ENCODE measurements at places on chromosomes 2 and 18.

DNA sequence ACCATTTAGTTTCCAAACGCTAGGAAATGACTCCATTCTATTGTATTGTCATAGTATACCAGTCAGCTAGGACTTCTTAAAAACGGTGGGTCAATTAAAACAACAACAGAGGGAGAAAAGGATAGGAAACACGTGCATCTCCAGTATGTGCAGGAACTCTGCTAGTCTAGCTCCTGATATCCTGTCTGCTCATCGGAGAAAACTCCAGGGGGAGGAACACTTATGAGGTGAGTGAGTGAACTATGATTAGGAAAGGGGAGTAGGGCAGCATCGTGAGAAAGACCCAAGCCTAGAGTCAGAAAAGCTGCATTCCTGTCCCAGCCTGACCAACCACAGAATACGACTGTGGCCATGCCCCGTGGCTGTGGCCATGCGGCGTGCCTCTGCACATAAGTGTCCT, 34.2 kb downstream of the DTNB start:
- DNase-seq = no peak

GRCh38 chr2:166643980-166644379, 149.9 kb upstream of the SCN7A start:
- DNase-seq = no peak

DNA sequence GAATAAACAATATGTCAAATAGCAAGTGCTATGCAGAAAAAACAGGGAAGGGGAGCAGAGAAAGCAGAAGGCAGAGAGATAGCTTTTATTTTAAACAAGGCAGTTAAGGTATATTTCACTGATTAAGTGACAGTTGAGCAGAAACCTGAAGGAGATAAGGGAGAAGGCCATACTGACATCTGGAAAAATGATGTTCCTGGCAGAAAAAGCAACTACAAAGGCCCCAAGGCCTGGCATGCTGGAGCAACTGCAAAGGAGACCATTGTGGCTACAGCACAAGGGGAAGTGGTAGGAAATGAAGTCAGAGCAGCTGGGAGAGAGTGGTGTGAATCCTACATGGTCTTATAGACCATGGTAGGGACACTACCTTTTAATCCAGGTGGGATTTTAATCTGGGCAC, 8.9 kb upstream of the PCBP1 start:
- no peak for DNase-seq

DNA sequence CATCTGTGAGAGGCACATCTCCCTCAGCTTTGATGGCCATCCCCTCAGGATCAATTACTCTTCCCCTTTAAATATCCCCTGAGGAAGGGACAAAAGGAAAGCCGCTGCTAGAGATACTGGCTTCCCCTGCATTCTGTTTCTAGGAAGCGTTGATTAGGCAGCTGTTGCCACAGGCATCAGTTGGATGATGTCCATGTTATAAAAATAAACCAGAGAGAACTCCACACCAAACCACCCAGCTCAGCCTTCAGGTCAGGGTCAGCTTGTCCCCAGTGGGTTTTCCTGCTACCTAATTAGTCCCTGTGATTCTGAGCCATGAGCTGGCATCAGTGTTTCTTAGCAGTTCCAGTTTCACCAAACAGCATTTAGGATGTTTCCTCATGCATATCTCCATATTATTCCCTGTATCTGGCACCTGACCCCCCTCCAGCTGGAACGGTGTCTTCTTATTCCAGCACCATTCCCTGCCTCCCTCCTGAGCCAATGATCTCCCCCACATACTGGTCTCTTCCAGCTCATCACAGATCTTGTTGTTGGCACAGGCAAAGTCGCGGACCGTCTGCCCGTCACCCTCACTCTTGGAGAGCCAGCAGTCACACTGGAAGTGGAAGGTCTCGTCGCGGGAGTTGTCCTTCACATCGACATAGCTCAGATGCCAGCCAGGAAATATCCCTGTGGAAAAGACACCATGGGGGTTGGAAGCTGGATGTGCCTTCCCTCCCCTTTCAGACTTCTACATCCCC, 168.4 kb downstream of the LOXHD1 start:
- DNase-seq = no peak

- no peak for DNase-seq
These were observed 56.9 kb upstream of the WIPF1 start for GRCh38 chr2:174654419-174654941.

DNA sequence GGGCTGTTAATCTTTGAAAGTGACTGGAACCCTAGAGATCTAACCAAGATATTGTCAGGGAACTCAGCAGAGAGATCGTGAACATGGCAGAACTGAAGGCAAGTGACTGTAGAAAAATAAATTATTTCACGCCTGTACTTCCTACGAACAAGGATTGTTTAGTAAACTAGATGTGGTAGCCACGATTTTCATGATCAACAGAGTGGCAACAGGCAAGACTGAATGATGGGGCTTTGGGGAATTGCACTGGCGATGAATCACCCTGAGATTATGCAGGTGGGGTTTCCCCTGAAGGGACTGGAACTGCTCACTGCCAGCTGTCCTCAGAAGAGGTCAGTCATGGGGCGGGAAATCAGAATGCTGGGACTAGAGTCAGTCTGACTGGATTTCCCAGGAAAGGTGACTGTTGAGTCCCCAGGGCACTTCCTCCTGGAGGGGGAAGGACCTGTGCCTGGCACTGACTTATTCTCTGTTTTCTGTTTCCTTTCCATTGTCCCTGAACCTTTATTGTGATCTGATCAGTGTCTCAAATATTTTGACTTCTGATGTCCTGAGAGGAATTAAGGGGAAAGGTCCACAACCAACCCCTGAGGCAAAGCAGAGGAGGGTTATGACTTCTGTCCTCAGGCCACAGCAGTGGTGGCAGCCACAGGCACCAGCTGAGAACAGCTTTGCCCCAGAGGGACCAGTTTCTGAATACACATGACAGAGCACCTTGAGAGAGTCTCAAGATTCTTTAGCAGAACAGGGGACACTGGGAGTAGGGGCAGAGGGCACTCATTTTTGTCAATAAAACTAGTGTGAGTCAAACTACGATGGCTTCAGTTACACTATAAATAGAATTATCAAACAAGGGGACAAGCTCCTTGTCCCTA, 70.0 kb downstream of the NAB1 start:
- no peak for DNase-seq

DNA sequence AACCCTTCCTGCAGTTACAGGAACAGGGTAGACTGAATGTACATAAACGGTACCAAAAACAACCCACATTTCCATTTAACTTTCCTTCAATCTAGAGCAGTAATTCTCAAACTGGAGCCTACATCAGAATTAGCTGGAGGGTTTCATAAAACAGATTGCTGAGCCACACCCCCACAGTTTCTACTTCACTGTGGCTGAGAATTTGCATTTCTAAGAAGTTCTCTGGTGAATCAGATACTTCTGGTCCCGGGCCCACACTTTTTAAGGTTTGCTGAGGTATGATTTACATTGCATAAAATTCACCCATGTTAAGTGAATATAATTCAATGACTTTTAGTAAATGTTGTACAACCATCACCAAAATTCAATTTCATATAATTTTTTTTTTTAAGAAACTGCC, 113.7 kb downstream of the SRBD1 start:
- DNase-seq = no peak

DNA sequence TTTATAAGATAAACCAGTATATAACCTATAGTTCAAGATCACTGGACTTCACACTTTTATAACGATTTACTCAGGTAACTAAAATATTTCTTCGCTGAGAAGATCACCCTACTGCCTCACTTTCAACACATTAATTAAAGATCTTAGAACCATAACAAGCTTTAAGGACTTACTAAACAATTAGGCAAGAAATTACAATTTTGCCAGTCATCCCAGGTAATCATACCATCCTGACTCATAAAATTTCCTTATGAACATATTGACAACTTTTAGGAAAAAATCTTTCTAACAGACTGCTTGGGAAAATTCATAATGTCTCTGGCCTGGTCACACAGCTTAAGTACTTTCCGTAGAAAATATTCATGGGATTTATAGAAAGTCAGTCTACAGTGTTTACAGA, 223.2 kb downstream of the NRXN1 start:
- DNase-seq = no peak

DNA sequence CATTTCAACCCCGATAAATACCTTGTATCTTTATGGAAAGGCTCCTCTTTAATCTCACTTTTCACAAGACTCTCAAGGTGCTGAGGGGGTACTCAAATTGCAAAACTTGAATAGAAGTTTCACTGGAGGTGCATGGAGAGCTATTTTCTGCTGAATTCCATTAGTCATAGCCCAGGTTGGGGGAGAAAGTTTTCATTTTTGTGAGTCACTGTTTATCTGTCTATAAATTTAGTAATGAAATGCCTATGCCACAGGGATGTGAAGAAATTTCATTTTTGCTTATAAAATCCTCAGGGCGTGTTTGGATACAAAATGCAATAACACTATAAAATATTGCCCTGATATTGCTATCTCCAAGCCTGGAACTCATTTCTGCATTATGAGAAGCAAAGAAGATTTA, 346.3 kb downstream of the LRATD1 start:
- no peak for DNase-seq

DNA sequence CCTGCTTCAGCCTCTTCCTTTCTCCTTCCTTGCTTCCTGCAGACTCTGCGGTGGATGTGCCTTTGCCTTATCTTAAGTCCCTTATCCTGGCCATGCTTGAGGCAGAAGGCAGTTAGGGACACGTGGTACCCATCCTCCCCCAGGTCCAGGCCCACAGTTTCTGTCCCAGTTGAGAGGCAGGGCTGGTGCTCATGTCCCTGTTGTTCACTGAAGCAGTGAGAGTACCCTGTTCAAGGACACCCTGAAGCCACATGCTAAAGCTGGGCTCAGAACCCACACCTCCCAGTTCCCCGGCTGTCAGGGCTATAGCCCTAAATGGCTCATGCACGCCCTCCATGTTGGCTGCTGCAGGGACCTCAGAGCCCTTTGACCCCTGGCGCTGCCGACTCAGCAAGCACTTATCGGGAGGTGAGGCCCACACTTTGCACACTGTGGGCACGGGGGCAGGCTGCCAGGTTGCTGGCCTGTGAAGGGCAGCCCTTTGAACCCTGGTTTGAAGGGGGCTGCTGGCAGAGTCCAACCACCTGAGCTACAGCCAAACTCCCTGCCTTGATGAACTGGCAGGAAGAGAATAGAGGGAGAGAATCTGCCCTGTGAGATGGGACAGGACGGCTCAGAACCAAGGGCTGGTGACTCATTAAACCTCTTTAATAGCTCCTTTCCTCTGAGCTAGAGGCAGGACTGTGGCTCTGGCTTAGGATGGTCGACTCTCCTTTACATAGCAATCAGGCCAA, 6.3 kb downstream of the KHK start:
- DNase-seq = no peak

- no peak for DNase-seq
These were observed 11.0 kb downstream of the SLC19A3 start for GRCh38 chr2:227706859-227707258.

DNA sequence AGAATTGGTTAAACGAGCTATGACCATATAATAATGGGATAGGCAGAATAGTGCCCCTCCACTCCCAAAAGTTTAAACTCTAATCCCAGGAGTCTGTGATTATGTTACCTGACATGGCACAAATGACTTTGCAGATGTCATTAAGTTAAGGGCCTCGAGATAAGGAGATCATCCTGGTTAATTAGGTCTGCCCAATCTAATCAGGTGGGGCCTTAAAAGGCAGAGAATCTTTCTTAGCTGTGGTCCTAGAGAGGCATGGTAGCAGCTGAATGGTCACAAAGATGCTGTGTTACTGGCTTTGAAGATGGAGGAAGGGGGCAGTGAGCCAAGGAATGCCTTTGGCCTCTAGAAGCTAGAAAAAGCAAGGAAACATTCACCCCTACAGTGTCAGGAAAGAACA, 31.1 kb downstream of the TACR1 start:
- DNase-seq = no peak

DNA sequence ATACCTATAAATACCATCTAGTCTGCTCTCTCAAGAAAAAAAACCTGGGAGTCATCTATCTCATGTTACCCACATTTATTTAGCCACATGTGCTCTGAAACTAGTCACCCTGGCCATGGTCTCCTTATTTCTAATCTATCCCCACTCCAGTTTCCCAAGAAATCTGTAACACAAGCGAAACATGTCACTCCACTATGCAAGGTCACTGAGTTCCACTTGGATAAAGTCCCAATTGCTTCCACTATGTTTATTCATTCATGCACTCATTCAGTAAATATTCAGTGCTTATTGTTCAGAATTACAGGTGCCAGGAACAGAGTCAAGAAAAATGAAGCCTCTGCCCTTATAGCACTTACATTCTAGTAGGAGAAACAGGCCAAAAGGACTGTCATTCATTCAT, 369.4 kb upstream of the CYRIA start:
- DNase-seq = no peak

DNA sequence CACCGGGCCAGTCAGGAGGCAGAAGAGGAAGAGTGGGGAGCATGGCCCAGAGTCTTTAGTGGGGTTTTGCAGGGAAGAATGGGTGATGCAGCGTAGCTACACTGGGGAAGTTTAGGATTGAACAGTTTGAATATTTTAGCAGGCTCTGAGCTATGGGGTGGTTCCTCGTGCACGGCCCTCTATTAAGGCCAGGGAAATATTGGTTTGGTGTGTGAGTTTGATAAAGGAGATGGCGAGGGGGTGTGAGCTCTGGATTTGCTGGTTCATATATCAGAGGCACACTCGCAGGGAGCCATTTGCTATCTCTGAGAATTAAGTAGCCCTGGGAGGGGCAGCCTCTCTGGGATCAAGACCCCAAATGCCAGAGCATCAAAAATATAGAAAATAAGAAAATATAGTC, 50.1 kb downstream of the BOLA3 start:
- no peak for DNase-seq

DNA sequence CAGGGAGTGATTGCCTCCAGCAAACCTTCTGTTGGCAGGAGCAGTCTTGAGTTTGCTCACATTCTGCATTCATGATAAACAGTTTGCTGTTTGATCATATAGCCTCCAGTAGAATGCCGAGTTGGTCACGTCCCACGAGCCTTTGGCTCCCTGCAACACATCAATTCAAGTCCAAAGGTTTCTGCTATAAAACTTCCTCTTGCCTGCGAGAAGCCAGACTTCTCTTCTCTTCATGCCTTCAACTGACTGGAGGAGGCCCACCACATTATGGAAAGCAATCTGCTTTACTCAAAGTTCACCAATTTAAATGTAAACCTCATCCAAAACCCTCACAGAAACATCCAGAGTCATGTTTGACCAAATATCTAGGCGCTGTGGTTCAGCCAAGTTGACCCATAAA, 40.8 kb downstream of the CXCR4 start:
- DNase-seq = no peak

DNA sequence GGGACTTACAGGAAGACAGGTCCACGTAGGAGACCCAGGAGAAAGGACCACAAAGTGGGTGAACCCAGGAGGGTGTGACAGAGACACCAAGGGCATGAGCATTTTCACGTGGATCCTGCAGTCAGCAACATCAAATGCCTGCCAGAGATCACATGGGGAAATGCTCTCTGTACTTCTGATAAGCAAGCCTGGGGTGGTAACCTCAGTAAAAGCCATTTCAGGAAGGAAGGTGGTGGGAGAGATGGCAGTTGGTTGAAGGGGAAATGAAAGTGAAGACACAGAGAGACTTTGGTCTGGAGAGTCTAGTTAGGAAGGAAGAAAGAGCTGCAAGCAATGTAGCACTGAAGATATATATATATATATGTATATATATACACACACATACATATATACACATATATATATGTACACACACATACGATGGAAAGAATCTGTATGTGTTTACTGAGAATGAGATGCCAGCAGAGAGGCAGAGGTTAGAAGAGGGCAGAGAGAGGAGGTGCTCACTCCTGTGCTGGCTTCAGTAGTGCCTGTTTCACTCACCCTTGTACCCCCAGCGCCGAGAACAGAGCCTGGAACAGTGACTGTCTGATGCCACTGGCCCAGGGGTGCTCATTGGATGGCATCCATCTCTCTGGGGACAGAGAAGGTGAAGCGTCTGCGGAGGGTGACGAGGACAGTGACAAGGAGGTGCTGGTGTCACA, 314.9 kb downstream of the AFF3 start:
- DNase-seq = no peak

GRCh38 chr2:242031481-242032019, 162.0 kb downstream of the RTP5 start:
- no peak for DNase-seq

Measured in anterior cingulate cortex (tissue), 58 donors.